ENCODE measurements at places on chromosomes 3 and 15.

- DNase-seq: no peak
These were observed 11.4 kb upstream of the CYP11A1 start for GRCh38 chr15:74378848-74379247.

DNA sequence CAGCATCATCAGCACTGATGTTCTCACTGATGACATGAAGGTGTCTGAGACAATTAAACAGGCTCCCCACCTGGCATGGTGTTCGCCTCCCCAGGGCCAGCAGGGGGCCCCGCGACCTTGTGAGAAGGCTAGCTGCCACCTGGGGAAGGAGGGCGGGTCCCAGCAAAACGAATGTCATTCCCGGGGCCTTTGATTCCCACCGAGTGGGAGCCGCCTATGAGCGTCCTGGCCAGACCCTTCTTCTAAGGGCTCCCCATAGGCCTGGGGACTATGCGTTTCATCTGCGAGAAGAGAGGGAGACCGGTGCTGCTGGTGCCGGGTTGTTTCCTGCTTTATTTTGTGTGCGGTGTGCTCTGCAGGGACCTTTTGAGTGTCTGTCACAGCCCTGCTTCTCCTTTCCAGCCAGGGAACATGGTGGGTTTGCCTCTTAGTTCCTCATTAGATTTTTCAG lies 20.5 kb upstream of the MINDY4B start:
- peak; percentile 21 for DNase-seq

DNA sequence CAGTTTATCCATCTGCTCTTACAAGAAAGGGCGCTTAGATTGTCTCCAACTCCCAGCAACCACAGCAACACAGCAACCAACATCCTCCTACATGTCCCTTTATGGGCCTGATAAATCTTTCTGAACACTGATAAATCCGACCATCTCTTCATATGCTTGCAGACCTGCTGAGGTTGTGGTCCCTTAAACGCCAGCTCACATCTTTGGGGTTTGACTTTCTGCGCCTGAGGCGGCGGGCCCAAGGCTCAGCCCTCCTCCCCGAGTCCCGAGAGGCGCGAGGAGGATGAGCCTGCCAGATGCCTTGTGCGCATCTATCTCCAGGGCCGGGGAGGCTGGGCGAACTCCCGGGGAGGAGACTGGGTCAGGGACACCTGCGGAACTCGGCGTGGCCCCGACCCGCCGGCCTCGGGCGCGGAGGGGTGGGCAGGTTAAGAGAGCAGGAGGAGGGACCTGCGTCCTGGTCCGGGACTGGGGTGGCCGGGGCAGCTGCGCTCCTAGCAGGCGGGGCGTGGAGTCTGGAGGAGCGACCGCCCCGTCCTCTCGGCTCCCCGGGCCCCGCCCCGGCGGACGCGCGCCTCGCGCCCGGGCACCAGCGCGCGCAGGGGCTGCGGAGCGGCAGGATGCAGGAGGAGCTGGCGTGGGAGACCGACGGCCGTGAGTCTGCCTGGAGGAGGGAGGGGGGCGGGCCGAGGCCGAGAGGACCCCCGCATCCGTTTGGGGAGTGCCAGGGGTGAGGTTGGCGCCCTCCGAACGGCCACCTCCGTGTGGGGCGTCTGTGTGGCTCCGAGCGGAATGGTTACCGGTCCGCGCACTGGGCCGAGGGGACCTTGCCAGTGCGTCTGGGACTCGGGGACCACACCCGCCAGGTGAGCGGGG lies at the start of gene ANKDD1A:
Gene ANKDD1A (plus strand): TSS at position 592 of the 876 bp plus-strand sequence. CDS start 29 bp downstream, at position 621.
- DNase-seq: peak; percentile 24

DNA sequence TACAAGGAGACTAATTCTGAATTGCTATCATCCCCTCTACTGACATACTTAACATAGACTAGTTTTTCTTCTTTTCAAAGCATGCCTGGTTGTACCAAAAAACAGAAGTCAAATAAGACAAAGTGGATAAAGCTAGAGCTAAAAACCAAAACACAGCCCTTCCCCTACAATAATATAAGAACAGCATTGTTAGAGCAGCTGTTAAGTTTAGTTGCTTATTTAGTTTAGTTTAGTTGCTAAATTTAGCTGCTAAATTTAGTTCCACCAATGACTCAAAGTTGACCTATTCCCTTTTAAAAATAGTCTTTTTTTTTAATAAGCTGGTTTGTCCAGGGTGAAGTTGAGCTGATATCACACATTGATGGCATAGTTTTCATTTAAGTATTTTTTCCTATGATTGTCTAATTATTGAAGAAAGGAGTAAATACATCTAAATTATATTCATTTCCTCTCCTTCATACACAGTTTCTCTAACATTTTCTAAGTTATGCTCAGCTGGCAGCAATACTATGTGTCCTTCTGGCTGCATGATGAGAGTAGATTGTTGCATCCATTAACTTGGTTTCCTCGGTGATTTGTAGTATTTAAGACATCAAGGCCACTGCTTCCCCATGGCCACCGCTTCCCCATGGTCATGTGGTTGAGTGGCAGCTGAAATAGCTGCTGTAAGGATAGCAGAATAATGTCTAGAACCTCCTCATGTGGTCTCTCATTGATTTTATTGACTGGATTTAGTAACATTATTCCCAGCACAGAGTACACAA lies 718.6 kb upstream of the NECTIN3 start:
- DNase-seq: no peak

GRCh38 chr3:9130345-9131305 lies 118.8 kb downstream of the SRGAP3 start:
- no peak for DNase-seq

- DNase-seq: no peak
These were observed 47.0 kb downstream of the BOC start for GRCh38 chr3:113258361-113258760.

GRCh38 chr3:14787630-14788029 lies 31.1 kb upstream of the FGD5 start:
- DNase-seq: no peak

- DNase-seq: no peak
These were observed 21.4 kb upstream of the NR2C2 start for GRCh38 chr3:14925729-14926591.

GRCh38 chr15:52738311-52738710 lies 51.8 kb downstream of the ONECUT1 start:
- no peak for DNase-seq

- no peak for DNase-seq
These were observed 1134.9 kb downstream of the ROBO2 start for GRCh38 chr3:78174821-78175220.

DNA sequence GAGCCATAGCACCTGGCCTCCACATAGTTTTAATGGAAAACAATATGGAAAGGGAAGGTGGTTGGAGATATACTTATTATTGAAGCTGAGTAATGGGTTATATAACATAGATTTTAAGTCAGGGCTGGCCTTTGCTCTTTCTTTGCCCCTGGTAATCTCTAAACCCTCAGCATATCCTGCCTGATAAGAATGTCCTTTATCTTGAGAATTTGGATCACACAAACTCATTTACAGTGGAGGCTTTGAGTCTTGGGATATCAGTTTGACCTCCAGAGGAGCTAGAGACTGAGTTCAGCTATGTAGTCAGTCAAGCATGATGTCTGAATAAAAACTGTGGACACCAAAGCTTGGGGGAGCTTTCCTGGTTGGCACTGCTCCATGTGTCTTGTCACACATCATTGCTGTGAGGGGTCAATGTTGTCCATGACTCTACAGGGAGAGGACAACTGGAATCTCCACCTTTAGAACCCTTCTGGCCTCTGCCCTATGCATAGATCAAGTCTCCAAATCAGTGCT lies 9.0 kb upstream of the C3orf33 start:
- DNase-seq: no peak

DNA sequence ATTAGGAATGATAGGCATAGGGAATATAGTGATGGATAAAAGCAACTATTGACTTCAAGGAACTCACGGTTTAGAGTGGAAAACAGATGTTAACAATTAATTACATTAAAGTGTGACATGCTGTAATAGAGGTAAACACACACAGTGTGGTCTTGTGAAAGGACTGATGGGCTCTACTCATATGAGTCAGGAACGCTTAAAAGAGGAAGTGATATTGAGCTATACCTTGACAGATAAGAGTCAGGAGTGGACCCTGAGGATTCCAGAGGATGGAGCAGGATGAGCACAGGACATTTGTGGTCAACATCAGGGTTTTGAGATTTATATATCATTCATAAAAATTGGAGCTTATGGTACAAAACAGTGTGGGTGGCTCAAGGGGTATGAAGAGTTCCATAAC lies 11.0 kb downstream of the EXOG start:
- DNase-seq: no peak

DNA sequence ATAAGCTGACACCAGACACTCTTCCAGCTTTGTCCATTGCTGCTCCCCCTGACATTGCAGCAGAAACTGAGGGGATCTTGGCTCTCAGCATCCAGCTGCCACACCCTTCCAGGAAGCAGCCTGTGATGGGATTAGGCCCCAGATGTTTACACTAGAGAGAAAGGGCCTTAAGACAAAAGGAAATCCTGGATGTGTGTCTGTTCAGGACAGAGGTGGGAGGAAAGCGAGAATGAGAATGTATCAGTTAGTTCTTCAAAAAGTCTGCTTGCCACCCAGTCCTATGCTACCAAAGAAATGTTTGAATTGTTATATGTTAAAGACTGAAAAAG lies 58.8 kb downstream of the HES1 start:
- no peak for DNase-seq

DNA sequence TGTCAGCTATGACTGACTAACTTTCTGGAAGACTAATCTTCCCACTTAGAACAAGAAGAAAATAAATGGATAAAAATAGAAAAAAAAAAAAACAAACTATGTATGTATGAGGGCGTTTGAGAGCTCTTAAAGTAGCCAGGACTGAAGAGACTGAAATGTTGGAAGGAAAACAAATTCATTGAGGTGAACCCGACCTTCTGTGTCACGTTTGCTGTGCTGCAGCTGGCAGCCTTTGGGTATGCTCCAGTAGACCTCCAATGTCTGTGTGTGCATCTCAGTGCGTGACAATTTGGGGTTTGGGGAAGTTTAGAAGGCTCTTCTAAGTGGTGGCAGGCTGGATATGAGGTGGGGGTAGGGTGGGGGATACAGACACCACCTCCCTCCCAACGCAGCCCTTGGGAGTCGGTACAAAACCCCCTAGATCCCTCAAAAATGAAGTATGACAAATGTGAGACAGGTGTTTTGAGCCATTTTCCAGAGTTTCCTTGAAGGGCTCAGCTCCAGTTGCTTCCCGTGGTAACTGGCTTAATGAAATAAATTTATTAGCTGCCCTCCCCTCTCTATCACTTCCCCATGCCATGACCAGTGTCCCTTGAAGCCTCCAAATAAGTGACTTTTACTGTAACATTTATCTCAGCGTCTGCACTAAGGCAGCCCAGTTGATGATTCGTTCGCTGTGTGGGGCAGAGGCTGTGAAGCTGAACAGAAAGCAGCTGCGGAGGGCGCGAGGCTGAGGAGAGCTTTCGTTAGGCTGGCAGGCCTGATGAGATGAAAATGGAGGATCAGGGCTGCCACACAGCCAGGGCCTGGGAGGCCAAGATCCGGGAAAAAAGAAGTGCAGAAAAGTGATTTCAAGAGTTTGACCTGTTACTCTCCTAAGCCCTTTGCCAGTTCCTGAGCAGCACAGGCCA lies 34.9 kb upstream of the GABRB3 start:
- DNase-seq: no peak

GRCh38 chr3:176697284-176697889 lies 499.9 kb downstream of the TBL1XR1 start:
- DNase-seq: no peak

DNA sequence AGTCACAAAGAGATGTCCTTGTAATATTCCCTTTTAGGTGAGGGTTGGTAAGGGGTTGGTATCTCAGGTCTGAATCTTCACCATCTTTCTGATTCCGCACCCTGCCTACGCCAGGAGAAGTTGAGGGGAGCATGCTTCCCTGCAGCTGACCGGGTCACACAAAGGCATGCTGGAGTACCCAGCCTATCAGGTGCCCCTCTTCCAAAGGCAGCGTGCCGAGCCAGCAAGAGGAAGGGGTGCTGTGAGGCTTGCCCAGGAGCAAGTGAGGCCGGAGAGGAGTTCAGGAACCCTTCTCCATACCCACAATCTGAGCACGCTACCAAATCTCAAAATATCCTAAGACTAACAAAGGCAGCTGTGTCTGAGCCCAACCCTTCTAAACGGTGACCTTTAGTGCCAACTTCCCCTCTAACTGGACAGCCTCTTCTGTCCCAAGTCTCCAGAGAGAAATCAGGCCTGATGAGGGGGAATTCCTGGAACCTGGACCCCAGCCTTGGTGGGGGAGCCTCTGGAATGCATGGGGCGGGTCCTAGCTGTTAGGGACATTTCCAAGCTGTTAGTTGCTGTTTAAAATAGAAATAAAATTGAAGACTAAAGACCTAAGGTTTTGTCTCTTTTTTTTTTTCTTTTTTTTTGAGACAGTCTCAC lies 19.8 kb downstream of the TYRO3 start:
- no peak for DNase-seq

Data from activated CD4-positive, alpha-beta T cell treated with anti-CD3 and anti-CD28 coated beads for 24 hours (primary cell).